ENCODE measurements at places on chromosomes 3 and 15.

DNA sequence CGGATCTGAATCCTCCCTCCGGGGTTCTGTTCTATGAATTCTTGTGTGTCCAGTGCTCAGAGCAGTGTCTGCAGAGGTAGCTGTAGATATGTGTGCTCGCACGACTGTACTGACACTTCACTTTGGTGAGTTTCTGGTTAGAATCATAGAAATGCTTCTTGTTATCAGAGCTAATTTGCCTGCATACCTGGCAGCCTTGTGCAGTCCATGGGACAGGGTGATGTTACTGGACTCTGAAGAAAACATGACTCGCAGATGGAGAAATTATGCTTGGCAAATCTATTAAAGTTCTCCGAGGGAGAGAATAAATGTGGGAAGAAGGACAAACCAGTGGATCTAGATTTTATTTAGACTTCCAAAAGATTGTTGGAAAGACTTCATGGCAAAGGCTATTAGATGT is 12.2 kb downstream of the CGNL1 start:
- DNase-seq = no peak

DNA sequence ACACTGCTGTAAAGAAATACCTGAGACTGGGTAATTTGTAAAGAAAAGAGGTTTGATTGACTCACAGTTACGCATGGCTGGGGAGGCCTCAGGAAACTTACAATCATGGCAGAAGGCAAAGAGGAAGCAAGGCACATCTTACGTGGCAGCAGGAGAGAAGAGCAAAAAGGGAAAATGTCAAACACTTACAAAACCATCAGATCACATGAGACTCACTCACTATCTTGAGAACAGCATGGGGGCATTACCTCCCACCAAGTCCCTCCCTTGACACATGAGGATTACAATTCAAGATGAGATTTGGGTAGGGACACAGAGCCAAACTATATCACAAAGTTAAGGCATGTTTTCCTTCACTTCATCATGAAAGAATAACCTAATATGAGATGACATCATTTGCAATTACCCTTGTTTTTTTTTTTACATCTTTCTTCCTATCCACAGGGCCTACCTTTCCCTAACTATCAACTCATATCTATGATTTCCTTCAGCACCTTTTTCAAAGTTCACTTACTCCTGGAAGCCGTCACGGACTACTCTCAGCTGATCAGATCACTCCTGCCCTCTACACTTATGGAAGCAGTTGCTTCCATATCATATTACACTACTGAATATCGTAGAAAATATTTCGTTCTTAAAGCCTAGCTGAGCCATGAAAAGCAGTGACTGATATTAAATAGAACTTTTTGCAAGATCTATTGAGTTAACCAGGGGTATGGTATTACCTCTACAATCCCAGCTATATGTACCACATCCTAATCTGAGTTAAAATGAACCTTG is 25.5 kb upstream of the ATP8B4 start:
- DNase-seq = no peak

GRCh38 chr3:44989636-44990373 is 13.8 kb downstream of the EXOSC7 start:
- no peak for DNase-seq

DNA sequence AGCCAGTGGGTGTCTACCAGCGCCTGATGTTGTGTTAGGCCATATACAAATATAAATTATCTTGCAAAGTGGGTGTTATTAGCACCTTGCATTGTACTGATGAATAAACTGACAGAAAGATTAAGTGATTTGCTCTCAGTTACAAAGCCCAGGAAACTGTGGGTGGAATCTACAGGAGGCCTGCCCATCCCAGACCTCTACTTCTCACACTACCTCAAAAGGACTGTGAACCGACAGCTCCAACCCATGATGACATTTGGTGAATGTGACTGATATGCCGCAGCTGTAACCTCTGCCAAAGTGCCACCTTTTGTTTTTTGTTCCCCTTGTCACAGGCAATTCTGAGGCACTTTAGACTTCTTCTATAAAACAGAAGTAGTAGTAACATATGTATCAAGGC is 43.7 kb upstream of the KCNMB2 start:
- DNase-seq = no peak

DNA sequence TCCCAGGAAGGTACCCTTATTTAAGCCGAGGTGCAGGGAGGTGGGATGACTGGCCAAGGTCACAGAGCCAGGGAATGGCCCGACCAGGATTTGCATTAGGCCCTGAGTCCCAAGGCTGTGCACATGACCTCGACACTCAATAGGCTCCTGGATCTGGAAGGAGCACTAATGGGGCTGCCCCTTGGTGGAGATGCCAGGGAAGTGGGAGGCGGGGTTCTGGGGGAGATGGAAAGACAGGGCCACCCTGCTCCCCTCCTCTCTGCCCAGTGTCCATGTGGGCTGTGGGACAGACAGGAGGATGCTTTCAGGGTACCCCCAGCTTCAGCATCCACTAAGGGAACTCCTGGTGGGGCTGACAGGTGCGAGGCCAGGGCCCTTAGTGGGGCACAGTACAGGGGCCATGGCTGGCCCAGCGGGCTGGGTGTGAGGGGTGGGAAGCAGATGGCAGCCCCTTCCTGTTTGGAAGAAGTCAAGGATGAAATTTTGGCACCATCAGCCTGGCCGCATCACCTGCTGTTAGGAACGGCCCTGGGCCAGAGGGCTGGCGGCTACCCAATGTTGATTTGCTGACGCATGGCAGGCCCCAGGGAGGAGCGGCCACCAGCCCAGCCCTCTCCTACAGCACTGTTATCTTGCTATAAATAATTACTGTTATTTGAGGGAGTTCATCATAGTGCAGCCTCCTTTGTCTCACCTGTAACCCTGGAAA is 37.3 kb downstream of the ATP2B2 start:
- no peak for DNase-seq

GRCh38 chr3:17431484-17432045 is 310.9 kb downstream of the TBC1D5 start:
- DNase-seq = peak; percentile 40

DNA sequence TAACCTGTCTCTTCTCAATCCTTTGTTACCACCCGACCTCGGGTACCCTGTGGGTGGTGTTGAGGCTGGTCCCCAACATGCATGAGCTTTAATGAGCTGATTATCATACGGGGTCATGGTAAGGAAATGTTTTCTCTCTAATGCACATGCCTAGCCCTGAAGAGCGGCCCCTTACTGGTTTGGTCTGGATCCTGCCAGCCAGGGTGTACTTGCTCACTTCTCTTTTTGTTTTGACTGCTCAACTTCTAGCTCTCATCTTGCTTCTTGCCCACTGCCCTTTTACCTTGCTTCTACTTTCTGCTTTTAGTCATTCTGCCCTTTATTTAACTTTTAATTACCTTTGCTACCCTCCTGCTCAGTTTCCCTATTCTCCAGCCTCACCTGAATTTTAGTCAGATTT is 44.3 kb upstream of the ACAD9 start:
- no peak for DNase-seq

DNA sequence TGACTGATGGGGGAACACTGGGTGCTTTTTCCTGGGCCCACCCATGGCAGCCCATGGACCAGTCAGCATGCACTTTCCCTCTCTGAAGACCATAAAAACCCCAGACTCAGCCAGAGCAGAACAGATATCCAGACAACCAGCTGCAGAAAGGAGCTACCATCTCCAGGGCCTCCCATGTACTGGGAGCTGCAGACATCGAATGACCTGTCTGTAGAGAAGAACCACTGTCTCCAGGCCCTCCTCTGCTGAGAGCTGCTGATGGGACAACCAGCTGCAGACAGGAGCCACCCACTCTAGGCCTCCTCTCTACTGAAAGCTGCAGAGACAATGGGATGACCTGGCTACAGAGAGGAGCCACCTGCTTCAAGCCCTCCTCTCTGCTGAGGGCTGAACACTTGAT is 66.6 kb downstream of the PROS1 start:
- DNase-seq = no peak

GRCh38 chr3:52132930-52133329 is 21.3 kb downstream of the POC1A start:
- no peak for DNase-seq

- DNase-seq = no peak
Measured at GRCh38 chr15:74884428-74885223, 5.2 kb upstream of the MPI start.

GRCh38 chr15:28868744-28869345 is 16.9 kb upstream of the APBA2 start:
- DNase-seq = no peak

- no peak for DNase-seq
Measured at GRCh38 chr15:42175671-42176070, 19.2 kb upstream of the PLA2G4F start.

GRCh38 chr3:71372911-71373637 is 210.5 kb downstream of the FOXP1 start:
- no peak for DNase-seq

- peak; percentile 97 for DNase-seq
Measured at GRCh38 chr15:67146875-67147381, 81.5 kb downstream of the SMAD3 start.

- no peak for DNase-seq
Measured at GRCh38 chr3:66355997-66356396, 135.2 kb downstream of the SLC25A26 start.

GRCh38 chr15:49982584-49982983 is 136.4 kb downstream of the ATP8B4 start:
- peak; percentile 93 for DNase-seq

- DNase-seq = no peak
Measured at GRCh38 chr15:87623832-87624231, 632.7 kb downstream of the NTRK3 start.

DNA sequence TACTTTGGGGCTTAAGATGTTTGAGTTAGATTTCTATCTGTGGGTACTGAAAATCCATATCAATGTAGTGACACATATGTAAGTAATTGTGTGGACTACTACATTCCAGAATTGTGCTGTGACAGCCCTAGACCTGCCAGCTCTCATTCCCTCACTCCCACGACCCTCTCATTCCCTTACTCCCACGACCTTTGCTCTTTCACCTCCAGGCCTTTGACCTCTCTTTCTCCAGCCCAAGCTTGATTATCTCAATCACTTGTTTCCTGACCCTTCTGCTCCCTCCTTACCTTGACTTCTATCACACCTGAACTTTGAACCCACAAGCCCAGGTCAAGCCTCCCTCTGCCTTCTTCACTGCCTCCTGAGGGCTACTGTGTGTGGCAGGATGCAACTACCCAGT is 3.6 kb upstream of the RUVBL1 start:
- DNase-seq = no peak

Data from iris pigment epithelial cell (primary cell).